Stimulated activated CD4-positive, alpha-beta T cell treated with anti-CD3 and anti-CD28 coated beads, TNF-alpha, amount 100 ng/mL, for 24 hours (primary cell): ENCODE measurements at places on chromosomes 12 and 14.

DNA sequence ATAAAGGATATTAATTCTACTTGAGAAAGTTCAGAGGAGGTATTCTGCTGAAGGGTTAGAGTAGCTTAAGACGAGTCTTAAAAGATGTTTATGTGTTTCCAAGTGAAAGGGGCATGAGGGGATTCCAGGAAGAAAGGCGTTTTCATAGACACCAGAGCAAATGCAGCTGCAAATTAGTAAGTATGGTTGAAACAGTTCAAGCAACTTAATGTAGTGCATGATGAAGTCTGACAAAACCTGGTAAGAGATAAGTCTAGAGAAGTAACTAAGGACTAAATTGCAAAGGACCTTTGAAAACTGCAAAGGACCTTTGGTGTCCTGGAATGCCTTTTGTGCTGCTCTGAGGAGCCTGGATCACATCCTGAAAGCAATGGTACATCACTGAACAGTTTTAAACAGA is 11.5 kb downstream of the LUM start:
- DNase-seq = no peak

- no peak for DNase-seq
Measured at GRCh38 chr12:106722837-106723236, 51.6 kb upstream of the RIC8B start.

DNA sequence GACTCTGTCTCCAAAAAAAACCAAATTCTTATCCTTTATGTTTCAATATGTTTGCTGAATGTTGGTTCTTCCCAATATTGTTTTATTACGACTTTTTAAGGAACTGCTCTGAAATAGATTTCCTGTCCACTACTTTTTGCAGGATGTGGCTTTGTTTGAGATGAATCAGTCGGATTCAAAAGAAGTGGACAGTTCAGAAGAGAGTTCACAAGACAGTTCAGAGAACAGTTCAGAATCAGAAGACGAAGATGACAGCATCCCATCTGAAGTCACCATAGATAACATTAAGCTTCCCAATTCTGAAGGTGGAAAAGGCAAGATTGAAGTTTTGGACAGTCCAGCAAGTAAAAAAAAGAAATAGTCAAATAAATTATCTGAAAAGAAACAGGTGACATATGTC is 8.2 kb downstream of the NOPCHAP1 start:
- DNase-seq = no peak

DNA sequence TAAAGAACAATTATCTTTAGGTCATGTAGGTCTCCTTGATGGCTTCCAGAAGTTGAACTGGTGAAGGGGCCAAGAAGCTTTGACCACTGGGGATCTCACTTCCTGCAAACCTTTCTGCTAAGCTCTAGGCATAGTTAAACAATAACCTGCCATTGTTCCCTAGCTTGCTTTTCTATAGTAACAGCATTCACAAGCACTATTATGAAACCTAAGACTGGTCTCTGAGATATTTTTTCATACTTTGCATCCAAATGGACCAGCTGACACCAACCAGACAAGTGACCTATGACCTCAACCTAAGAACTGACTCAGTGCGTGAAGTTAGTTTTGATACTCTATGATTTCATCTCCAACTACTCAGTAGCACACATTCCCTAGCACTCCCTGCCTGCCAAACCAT is 129.1 kb downstream of the PTPRB start:
- no peak for DNase-seq

DNA sequence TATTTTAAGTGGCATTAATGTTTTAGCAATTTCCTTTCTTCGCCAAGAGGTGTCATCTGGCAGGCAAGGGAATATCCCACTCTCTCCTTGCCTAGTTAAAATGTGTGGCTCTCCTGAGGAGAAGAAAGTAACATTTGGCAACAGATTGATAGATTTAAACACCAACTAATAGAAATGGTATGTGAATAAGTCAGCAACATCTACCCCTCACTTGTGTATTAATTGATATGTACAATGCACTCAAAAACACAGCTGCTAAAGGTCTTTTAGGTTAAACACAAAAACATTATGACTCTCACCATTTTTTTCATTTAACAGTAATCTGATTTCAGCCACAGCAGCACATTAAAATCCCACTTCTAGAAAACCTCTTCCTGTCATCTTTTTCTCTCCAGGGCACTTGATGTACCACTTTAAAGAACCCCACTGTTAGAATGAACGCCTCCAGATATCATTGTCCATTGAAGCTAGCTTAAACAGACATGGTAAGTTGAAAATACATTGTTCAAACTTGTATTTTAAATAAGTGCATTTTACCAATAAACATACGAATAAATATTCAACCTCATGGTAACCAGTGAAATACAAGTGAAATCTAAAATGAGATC is 151.7 kb downstream of the RPAP3 start:
- DNase-seq = no peak

DNA sequence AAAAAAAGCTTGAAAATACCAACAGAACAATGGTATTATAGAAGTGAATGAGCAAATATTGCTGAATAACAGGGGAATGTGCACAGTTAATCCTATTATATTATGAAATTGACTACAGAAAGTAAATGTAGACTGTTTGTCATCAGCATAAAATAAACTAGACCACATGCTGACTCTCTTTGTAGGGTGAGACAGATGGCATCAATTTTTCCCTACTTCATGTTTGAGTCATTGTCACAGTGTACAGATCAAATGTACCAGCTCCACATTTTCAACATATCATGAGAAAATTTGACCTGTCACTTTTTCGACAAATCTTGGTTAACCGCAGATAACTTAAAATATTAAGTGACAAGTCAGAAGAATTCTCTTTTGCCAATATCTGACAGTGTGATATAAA is 421.0 kb downstream of the RPL10L start:
- DNase-seq = no peak
